Liver (tissue), 10 donors: ENCODE measurements at places on chromosomes 13 and 19. TPM values are rescaled to one million over a fixed set of nuclear protein-coding genes. Genes with fewer than 3 reads are reported as not detected.

GRCh38 chr13:110246530-110246929, 60.4 kb downstream of the COL4A1 start:
- H3K4me1 ChIP-seq = no peaks in the 10 kb centered on the region
- DNase-seq = no peak
- no peaks in the 10 kb centered on the region for H3K27me3 ChIP-seq

Gene CEACAM16
- not detected for total RNA-seq

Gene PRODH2
- total RNA-seq = 56.4 TPM

DNA sequence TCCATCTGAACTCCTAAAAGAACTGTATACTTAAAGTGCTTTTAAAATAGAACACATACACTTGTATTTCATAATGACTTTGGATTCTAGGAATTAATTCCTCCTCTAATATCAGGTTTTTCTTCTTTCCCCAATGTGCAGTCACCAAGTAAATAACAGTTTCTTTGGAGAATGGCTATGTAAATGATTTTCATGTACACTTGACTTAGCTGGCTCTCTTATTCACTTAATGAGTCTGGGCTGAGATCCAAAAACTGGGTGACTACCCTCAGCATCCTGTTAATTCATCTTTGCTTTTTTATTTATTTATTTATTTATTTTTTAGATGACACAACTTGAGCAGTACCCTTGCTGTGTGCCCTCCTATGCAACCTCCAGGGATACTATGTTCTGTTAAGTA, 1003.7 kb downstream of the SLITRK1 start:
- no peaks in the 10 kb centered on the region for H3K27me3 ChIP-seq
- no peaks in the 10 kb centered on the region for H3K4me1 ChIP-seq
- no peaks in the 10 kb centered on the region for H3K36me3 ChIP-seq

Gene AP1M2
- total RNA-seq = 0.42 TPM

DNA sequence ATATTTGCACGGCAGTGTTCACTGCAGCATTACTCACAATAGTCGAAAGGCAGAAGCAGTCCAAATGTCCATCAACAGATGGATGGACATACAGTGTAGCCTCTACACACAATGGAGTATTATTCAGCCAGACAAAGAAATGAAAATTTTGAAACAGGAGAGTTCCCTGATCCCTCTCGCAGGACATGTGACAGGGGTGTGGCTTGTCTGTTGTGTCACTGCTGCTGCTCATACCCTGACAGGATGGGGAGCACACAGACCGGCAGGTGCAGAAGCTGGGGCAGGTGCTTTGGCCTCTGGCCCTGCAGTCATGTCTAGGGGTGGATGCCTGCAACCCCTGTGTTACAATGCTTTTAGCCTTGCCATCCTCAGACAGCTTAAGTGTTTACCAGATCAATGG, 204.3 kb downstream of the EFNB2 start:
- H3K27me3 ChIP-seq = no peaks in the 10 kb centered on the region
- no peaks in the 10 kb centered on the region for H3K36me3 ChIP-seq
- H3K4me3 ChIP-seq = no peak overlapping the region
- no peak overlapping the region for H3K27ac ChIP-seq

- no peak within 1 kb of the TSS for H3K27ac ChIP-seq
- DNase-seq = peak; percentile 61
- H3K36me3 ChIP-seq = no peaks in the 10 kb centered on the region
- H3K4me3 ChIP-seq = no peak within 1 kb of the TSS
Observed at GRCh38 chr19:46428239-46429135, at the start of gene PNMA8C. Gene PNMA8C, minus strand, starts transcription at chr19:46428936. Its CDS starts 577 bp downstream, at chr19:46428359.

Gene SLAIN1
- total RNA-seq = 7.8 TPM

Gene CD70
- not detected for total RNA-seq

Gene APLP1
- not detected for total RNA-seq

Gene BCL3
- total RNA-seq = 29.1 TPM

Gene KLK3
- not detected for total RNA-seq

GRCh38 chr19:39631178-39631577, 24.5 kb upstream of the LGALS16 start:
- no peaks in the 10 kb centered on the region for H3K4me1 ChIP-seq
- no peak for DNase-seq
- no peaks in the 10 kb centered on the region for H3K36me3 ChIP-seq

DNA sequence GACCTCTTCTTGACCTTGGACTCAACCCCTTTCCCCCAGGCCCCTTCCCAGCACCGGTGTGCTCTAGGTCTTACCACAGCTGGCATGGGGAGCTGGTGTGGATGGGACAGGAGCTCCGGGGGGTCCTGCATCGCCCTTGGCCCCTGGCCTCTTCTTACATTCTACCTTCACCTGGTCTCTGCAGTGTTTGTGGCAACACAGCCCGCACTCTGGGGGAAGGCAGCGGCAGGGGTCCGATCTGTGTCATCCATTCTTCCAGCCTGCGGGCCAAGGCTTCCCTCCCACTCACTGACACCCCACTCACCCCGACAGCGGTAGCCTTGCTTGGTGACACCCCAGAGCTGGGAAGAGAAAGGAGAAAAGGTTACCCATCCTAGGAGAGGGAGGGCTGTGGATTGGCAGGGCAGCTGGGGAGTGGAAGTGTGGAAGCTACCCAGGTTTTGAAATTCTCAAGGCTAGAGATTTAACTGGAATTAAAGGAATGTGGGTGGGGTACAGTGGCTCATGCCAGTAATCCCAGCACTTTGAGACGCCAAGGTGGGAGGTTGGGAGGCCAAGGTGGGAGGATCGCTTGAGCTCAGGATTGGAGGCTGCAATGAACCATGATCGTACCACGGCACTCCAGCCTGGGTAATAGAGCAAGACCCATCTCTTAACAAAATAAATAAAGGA, 8.3 kb downstream of the FAM98C start:
- no peaks in the 10 kb centered on the region for H3K36me3 ChIP-seq
- H3K27me3 ChIP-seq = no peaks in the 10 kb centered on the region
- H3K4me3 ChIP-seq = no peak overlapping the region
- no peaks in the 10 kb centered on the region for H3K4me1 ChIP-seq

DNA sequence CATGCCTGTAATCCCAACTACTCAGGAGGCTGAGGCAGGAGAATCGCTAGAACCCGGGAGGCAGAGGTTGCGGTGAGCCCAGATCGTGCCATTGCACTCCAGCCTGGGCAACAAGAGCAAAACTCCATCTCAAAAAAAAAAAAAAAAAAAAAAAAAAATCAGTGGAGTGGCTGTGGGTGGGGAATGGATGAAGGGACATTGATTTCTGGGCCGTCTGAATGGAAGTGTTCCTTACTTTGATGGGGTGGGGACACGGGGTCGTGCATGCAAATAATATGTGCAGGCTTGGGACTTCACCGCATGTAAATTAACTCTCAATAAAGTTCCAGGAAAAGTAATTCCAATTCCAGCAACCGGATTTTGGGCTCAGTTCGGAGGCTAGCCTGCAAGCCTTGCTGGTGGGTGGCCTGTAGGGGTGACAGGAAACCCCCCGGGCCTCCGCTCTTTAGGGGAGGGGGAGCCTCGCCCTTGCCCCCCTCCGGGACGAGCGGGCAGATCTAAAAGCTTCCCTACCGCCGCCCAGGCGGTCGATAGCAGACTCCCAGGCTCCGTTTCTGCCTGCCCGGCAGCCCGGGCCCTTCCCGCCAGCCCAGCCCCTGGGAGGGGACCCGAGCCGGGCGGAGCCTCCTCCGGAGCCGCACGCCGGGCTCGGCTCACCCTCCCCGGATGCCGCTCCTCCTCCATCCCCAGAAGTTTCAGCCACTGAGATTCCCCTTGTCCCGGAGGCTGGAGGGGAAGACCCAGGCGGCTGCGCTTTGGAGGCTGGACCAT, 48.0 kb upstream of the ADGRE5 start:
- peak overlapping the region; percentile 17 for H3K4me3 ChIP-seq
- peaks cover 2% of the 10 kb centered on the region for H3K27me3 ChIP-seq
- peaks cover 3% of the 10 kb centered on the region for H3K4me1 ChIP-seq
- no peak overlapping the region for H3K27ac ChIP-seq

- no peaks in the 10 kb centered on the region for H3K36me3 ChIP-seq
- DNase-seq = no peak
- peak overlapping the region; percentile 99 for H3K27ac ChIP-seq
- H3K4me1 ChIP-seq = peaks cover 9% of the 10 kb centered on the region
- peak overlapping the region; percentile 67 for H3K4me3 ChIP-seq
Observed at GRCh38 chr19:33302974-33303790, 848 bp upstream of the CEBPA start.

- no peaks in the 10 kb centered on the region for H3K27me3 ChIP-seq
- no peaks in the 10 kb centered on the region for H3K36me3 ChIP-seq
- H3K4me3 ChIP-seq = no peak overlapping the region
- H3K4me1 ChIP-seq = no peaks in the 10 kb centered on the region
- DNase-seq = no peak
Observed at GRCh38 chr13:107680115-107680514, 535.2 kb downstream of the LIG4 start.

DNA sequence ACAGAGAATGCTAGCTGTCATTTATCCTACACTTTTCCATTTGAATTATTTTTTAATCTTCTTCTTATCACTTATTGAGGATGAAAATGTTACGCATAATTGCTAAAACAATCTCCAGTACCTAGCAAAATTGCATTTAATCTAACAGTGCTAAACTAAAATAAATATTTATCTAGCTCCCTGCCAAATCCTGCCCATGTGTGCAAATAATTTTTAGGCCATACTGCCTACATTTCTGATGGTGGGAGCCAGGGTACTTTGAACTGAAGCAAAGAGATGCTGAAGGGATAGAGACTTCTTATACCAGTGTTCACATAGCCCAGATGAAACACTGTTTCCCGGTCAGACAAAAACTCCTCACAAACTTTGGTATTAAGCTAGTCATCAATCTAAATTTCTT, 1268.7 kb upstream of the PCDH20 start:
- H3K4me3 ChIP-seq = no peak overlapping the region
- H3K4me1 ChIP-seq = no peaks in the 10 kb centered on the region

GRCh38 chr13:106489849-106490568, 45.5 kb downstream of the EFNB2 start:
- no peaks in the 10 kb centered on the region for H3K4me1 ChIP-seq
- DNase-seq = no peak
- no peak overlapping the region for H3K4me3 ChIP-seq
- H3K27me3 ChIP-seq = no peaks in the 10 kb centered on the region
- no peak overlapping the region for H3K27ac ChIP-seq

GRCh38 chr13:40438022-40438680, 228.3 kb downstream of the FOXO1 start:
- no peak for DNase-seq
- H3K27me3 ChIP-seq = no peaks in the 10 kb centered on the region
- no peak overlapping the region for H3K4me3 ChIP-seq
- H3K36me3 ChIP-seq = no peaks in the 10 kb centered on the region
- peak overlapping the region; percentile 75 for H3K27ac ChIP-seq

- no peaks in the 10 kb centered on the region for H3K4me1 ChIP-seq
- no peak overlapping the region for H3K4me3 ChIP-seq
- H3K36me3 ChIP-seq = no peaks in the 10 kb centered on the region
- no peak for DNase-seq
Observed at GRCh38 chr13:93976528-93976927, 503.0 kb downstream of the DCT start.

Gene BEST2
- total RNA-seq = not detected

- no peak for DNase-seq
- no peaks in the 10 kb centered on the region for H3K36me3 ChIP-seq
- no peak overlapping the region for H3K4me3 ChIP-seq
- no peaks in the 10 kb centered on the region for H3K4me1 ChIP-seq
Observed at GRCh38 chr13:38637576-38637975, 49.3 kb upstream of the FREM2 start.

- H3K4me1 ChIP-seq = no peaks in the 10 kb centered on the region
- no peaks in the 10 kb centered on the region for H3K36me3 ChIP-seq
- H3K4me3 ChIP-seq = no peak overlapping the region
- H3K27me3 ChIP-seq = no peaks in the 10 kb centered on the region
- H3K27ac ChIP-seq = no peak overlapping the region
Observed at GRCh38 chr13:54928071-54928470, 1899.5 kb downstream of the OLFM4 start.

DNA sequence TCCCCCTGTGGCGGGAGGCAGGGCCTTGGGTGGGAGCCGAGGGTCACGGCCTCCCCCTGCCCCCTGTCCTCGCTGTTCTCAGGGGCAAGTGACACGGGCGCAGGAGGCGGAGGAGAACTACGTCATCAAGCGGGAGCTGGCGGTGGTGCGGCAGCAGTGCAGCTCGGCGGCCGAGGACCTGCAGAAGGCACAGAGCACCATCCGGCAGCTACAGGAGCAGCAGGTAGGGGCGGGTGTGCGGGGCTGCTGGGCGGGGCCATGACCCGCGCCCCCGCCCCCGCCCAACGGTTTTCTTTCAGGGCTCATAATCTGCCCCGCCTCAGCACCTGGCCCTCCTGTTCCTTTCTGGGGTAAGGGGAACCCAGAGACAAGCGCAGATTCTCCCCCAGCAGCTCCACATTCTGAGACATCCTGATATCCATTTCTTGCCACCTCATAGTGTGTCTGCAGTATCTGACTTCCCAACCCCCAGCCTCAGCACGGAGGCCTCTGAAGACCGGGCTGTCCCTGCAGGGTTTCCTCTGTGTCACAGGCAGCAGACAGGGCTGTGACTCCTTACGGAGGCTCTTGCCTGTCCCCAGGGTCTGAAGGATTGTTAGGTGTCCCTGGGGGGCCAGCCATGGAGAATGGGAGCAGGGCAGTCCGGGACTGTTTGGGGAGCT, 15.9 kb downstream of the PRR36 start:
- no peak overlapping the region for H3K27ac ChIP-seq
- H3K4me1 ChIP-seq = peaks cover 15% of the 10 kb centered on the region
- no peaks in the 10 kb centered on the region for H3K36me3 ChIP-seq

Gene OLFM4
- total RNA-seq = 8.0 TPM

GRCh38 chr19:15253061-15253460, 20.8 kb upstream of the EPHX3 start:
- H3K27me3 ChIP-seq = no peaks in the 10 kb centered on the region
- peaks cover 55% of the 10 kb centered on the region for H3K36me3 ChIP-seq
- no peak overlapping the region for H3K4me3 ChIP-seq

- H3K4me3 ChIP-seq = no peak overlapping the region
- DNase-seq = no peak
- no peaks in the 10 kb centered on the region for H3K27me3 ChIP-seq
- H3K36me3 ChIP-seq = no peaks in the 10 kb centered on the region
Observed at GRCh38 chr13:73596382-73596781, 537.6 kb downstream of the KLF5 start.

Gene ZNF708
- total RNA-seq = 4.9 TPM

DNA sequence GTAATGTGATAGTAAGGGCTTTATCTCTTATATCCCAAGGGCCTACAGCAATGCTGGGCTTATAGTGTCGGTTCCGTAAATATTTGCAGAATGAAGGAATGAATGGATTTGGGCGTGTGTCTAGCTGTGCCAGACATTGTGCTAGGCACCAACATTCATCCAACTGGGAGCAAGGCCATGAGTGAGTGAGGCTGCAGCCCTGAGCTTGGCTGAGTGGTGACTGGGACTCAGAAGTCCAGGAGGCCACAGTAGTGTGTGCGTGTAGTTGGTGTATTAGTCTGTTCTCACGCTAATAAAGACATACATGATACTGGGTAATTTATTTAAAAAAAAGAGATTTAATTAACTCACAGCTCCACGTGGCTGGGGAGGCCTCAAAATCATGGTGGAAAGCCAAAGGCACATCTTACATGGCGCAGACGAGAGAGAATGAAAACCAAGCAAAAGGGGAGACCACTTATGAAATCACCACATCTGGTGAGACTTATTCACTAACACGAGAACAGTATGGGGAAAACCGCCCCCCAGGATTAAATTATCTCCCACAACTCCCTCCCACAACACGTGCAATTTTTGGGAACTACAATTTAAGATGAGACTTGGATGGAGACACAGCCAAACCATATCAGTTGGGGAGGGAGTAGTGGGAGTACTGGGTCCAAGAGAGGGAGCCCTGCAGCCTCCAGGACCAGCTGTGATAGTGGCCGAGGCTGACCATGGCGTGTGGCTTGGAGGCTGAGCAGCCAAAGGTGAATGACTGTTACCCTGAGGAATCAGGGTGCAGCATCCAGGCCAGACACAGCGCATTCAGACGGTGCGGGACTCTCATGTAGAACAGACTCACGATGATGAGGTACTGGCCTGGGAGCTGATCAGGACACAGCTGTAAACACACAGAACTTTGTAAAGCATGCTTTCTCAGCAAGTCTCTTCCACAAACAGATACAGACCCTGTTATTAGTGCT, 104.6 kb downstream of the TEX26 start:
- H3K36me3 ChIP-seq = no peaks in the 10 kb centered on the region
- H3K4me1 ChIP-seq = no peaks in the 10 kb centered on the region
- no peak for DNase-seq
